ENCODE measurements at places on chromosomes 5 and 9. TPM values are rescaled to one million over a fixed set of nuclear protein-coding genes. Genes with fewer than 3 reads are reported as not detected.

CAVIN4 gene
- 14.7 TPM for total RNA-seq

DNA sequence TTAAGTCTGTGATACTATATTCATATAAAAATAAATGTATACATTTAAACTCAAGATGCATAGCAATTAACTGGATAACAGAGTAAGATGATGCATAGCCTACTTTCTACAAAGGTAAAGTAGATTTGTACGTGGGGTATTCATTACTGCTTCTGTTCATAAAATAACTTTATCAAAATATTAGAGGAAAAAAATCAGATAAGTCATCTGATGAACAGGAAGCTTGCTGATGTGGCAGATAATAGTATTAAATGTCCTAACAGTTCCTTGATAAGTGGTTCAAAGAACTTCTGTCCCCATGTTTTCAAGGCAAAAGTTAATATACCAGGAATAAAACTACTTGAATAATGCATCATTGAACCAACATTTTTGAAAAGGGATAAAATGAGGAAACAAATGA, 123.7 kb downstream of the NFIB start:
- DNase-seq, result no peak

- DNase-seq, result no peak
These were observed 376.5 kb downstream of the SH3GL2 start for GRCh38 chr9:17955409-17955808.

GRCh38 chr9:86585422-86586143, 231.4 kb upstream of the TUT7 start:
- no peak for DNase-seq

GRCh38 chr5:56301069-56301468, 67.9 kb upstream of the ANKRD55 start:
- no peak for DNase-seq

CACFD1 gene
- 22.8 TPM for total RNA-seq

- DNase-seq, result no peak
These were observed 50.7 kb downstream of the TMEM167A start for GRCh38 chr5:83026516-83026915.

- no peak for DNase-seq
These were observed 22.3 kb downstream of the RXRA start for GRCh38 chr9:134348404-134349155.

DNA sequence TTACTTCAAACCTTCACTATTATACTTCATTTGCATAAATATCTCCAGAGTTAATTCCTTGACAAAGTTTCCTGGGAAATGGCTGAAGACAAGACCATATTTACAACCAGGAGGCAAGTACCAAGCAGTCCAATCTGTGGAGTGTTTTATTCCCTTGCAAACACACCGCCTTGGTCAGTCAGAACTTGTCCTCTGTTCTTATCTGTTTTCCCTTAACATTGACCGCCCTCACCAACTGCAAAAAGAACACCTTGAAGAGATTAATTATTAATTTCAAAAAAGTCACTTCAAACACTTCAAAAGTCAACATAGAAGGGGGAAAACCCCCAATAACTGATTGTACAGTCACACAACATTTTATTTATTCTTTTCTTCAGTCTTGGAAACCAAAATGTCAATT, 269.0 kb upstream of the RGMB start:
- DNase-seq, result no peak

DNA sequence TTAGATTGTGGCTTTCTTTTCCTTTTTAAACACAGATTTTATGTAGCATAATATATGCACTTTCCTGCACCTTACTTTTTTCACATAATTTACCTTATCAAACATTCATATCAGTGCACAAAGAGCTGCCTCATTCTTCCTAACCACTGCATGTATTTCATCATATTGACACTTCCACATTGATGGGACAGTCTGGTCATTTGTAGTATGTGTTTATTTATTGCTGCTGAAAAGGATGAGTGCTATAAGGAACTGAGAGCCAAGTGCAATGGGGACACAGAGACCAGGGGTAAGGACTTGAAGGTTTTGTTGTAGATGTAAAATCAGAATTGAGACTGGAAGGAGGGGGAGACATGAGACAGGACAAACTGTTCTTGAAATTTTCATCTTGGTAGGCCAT, 193.8 kb downstream of the SMARCA2 start:
- DNase-seq, result no peak

GRCh38 chr9:8679371-8679822, 879.8 kb upstream of the DMAC1 start:
- DNase-seq, result peak; percentile 8

- no peak for DNase-seq
These were observed 63.9 kb downstream of the PPARGC1B start for GRCh38 chr5:149794041-149794440.

DNA sequence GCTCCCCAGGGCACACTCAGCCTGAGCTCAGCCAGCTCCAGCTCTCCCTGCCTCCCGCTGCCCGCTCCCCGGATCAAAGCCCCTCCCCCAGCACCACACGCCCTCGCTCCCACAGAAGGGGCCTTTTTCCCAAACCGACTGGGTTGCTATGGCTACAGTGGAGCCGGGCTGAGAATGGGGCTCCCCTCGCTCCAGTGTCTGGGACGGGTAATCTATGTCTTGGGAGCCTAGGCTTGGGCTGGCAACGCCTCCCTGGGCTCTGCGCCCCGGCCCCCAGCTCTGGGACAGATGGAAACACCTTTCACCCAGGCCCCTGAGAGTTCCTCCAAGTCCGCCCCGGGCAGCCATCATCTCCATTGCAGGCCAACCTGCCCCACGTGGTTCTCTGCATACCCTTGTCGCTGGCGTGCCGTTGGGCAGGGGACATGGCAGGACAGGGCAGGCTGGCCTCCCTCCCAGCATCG, 29.6 kb downstream of the NOTCH1 start:
- DNase-seq, result peak; percentile 79

ENTR1 gene
- 20.0 TPM for total RNA-seq

DNA sequence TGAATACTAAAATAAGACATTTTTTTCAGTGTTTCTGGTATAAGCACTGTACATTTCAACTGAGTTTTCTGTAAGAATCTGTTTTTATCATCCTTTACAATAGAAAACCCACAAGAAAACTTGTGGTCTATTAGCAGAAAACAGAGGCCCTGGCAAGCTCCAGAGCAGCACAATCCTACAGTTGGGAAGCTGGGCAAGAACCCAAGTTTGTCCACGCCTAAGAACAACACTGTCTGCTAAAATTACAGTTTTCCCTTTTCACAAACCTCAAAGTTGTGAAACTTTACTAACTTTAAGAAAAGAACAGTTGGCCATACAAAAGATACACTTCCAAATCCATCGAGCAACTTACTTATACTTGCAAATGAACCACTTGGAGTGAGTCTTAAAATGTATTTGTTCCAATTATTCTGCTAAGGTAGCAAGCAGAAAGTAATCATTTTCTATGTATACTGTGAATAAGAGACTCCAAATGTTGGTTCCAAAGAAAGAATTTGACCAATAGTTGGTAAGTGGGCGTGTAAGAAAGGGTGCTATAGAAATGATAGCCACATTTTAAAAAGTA, 982.0 kb upstream of the ARRDC3 start:
- DNase-seq, result no peak

FBP2 gene
- not detected for total RNA-seq

GRCh38 chr9:71431931-71432330, 310.5 kb upstream of the TRPM3 start:
- no peak for DNase-seq

AK6 gene
- total RNA-seq, result 12.6 TPM

IRX2 gene
- total RNA-seq, result under 0.01 TPM

DNA sequence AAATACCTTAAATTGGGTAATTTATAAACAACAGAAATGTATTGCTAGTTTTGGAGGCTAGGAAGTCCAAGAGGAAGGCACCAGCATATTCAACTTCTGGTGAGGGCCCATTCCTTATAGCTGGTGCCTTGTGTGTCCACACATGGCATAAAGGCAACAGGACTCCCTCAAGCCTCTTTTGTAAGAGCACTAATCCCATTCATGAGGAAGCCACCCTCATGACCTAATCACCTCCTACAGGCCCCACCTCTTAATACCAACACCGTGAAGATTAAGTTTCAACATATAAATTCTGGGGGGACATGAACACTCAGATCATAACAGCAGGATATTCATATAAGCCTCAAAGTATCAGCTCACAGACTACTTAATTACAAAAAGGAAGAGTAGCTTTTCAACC, 4.0 kb upstream of the PLAC8L1 start:
- DNase-seq, result no peak

GRCh38 chr5:77430726-77431125, 61.4 kb downstream of the WDR41 start:
- no peak for DNase-seq

DNA sequence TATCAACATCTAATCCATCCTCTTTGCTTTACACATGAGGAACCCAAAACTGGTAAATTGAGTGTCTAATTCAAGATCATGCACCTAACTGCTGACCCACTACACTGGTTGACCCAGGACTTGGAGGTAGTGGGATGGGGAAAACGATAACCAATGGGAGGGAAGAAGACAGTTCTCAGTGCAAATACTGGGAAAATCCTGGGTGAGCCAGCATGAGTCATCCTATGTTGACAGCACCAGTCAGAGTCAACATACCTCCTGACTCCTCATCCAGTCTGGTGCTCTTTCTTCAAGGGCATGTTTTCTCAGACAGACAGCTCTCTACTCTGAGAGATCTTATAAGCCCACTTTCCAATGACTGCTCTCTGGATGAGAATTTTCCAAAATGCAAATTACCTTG, 232.8 kb upstream of the PTGER4 start:
- no peak for DNase-seq

DNA sequence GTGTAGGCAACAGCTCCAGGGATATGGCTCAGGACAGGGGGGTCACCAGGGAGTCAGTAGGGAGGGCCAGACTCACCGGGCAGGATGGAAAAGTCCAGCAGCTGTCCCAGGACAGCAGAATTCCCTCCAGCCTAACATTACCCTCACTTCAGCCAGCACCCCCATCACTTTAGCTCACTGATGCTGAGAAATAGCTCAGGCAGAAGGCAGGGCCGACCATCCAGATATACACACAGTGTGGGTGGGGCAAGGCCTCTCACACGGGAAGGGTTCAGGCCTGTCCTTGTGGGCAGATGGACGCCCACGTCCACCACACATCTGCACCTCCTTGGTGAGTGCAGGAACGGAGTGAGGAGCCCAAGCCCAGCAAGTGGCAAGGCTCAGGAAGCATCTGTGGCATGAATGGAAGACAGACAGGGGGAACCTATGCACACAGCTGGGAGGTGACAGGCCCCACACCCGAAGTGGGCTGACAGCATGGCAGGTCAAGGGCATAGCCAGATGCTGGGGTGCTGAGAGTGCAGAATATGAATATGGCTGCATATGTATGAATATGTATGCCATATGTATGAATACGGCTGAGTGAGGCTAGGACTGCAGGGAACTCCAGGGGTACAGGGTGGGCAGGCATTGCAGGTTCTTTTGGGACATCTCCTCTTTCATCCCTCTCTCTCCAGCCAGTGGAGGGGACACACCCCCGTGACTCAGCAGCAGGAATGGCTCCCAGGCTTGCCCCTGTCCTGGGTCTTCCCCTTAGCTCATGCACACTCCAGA, 17.0 kb downstream of the BICD2 start:
- DNase-seq, result no peak

ACSL6 gene
- total RNA-seq, result 34.2 TPM

DNA sequence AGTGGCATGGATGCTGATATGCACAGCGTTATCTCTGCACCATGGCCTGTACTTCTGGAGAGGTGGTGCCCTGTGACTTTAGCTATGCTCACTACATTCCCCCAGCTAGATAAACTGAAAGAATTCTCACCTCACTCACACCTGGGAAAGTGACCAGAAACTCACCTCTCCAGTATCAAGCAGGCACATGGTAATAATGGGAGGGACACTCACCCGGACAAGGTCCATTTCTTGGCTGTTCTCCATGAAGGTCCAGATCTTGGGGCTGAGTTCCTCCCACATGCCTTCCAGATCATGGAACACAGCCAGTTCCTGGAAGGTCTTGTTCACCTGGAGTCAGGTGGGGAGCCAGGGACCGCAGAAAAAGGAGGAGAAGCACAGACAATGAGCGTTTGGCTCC, 72.8 kb downstream of the NIPSNAP3B start:
- no peak for DNase-seq

HCN1 gene
- 14.3 TPM for total RNA-seq

DNA sequence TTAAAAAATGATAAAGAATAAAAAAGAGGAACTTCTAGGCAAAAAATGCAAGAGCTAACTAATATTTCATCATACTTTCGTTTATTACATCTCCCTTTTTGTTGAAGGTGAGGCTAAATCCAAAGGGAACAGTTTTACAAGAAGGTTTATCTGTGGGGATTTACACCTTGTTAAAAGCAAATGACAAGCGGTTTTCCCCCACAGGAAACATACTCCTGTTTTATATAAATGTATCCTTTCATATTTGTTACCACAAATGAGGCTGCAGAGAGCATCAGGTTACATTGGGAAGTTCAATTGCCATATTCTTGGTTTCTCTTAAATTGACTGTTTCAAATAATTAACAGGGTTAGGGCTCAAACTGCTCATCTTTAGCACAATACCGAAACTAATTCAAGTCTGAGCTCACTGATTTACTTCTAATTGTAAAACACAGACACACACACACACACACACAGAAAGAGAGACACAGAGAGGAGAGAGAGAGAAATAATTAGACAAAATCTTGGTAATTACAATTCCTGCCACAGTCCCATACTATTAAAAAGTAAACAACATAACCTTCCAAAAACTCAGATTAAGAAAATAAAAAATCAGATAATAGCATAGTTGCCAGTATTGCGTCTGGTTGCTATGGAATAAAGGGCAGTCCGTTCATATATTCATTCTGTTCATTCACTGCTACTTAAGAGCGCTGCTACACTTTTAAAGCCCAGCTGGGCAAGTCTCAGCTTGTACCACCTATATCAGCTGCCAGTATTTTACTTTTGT, 17.1 kb downstream of the RFX3 start:
- no peak for DNase-seq

DNA sequence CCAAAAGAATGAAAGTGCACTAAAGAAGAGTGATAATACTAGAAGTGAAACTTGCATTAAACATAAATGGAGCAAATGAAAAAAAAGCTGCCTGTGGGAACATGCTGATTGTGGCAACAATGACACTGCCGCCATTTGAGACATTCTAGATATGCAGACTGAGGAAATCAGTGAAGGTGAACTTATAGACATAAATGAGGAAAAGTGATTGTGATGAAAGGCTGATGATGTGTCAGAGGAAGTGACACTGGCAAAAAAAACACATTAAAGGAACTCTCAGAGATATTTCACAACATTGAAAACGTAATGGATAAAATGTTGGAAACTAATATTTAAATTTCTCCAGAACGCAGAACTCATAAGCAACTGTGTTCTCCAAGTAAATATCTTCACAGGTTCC, 1.2 kb downstream of the ERCC8 start:
- DNase-seq, result no peak

- DNase-seq, result no peak
These were observed 15.2 kb upstream of the RXFP3 start for GRCh38 chr5:33921002-33921401.

- DNase-seq, result no peak
These were observed 227.0 kb downstream of the DRD1 start for GRCh38 chr5:175216991-175217390.

SLC25A2 gene
- not detected for total RNA-seq
